OCI-M1 (cell line): ENCODE measurements at places on chromosomes 11 and 22.

DNA sequence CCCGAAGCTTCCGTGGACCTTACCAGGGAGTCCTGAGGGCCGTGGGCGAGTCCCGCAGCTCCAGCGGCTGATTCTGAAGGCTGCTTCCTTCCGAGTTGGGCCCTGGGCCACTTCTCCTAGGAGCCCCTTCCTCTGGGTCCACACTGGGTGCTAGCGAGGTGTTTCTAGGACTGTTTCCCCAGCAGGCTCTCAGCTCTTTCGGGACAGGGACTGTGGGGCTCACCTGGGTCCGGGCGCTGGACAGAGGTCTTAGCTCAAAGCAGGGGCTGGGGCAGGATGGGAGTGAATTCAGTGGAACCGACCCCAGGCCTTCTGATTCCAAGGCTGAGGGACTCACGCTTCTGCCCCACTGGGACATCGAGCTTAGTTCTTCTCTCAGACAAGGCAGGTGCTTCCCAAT lies 29.3 kb upstream of the CSNK1E start:
- no peak for DNase-seq

GRCh38 chr11:9947231-9947864 lies 283.5 kb downstream of the SWAP70 start:
- no peak for DNase-seq

GRCh38 chr11:68309621-68310185 lies 2.7 kb upstream of the LRP5 start:
- DNase-seq, result no peak

GRCh38 chr11:120182790-120183491 lies 27.9 kb upstream of the OAF start:
- peak; percentile 70 for DNase-seq

DNA sequence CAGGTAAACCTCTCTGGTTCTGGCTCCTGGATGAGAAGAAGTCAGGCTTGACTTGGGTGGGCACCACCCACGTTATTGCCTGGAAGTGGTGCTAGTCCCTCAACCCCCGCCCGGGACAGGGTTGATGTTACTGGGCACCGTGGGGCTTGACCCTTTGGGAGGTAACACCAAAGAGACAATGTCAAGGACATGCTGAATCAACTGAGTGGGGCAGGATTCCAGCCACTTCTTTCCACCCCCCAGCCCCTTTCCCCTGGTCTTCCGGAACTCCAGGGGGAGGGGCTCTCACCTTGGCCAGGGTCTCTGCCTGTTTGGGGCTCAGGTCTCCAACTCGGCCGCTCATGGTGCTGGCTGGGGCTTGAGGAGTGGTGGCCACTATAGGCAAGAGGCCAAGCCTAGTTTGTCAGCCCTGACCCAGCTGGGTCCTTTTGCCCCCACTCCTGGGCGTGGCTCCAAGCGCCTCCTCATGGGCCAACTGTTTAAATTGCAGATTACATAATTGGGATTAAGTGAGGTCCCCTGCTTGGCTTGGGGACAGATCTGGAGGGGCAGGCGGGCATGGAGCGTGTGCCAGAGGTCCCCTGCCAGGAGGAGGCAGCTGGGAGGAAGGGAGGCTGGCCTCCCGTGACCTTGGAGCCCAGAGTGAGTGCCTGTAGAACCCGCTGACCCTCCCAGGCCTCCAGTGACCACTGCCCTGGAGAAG lies at the start of gene SEC14L3:
Gene SEC14L3, minus strand, starts transcription at position 402 of the 703 bp plus-strand sequence. Its CDS starts 59 bp downstream, at position 343.
- DNase-seq, result no peak

- peak; percentile 93 for DNase-seq
These were observed 19.7 kb upstream of the DNAJB13 start for GRCh38 chr11:73931039-73931645.

DNA sequence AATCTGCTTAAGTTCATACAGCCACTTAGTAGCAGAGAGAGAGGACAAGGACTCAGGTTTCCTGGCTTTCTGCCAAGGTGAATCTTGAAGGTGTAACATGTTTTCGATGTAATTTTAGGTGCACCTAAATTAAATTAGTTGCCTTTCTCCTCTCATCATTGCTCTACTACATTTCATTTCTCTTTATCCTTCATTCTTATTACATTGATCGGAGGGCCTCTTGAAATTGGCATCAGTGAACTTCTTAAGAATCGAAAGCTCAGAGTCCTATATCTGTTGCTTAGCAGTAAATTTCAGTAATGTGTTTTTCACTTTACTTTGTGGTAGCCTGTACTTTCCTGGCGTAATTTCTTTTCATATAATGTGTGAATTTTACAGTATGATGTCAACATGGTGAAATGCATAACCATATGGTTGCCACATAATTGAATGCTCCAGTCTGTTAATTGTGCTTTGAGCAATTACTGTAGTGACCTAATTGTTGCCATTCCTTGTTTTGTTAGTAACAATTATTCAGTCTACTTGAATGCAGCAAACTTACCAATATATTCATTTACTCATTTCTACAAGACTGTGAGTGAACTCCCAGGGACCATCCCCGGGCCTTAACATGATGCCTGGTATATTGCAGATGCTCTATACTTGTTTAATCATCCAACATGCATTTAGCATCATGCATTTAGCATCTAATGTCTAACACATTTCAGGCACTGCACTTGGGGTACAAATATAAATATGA lies 138.1 kb downstream of the MAML2 start:
- DNase-seq, result no peak

GRCh38 chr11:118171269-118172062 lies 5.0 kb downstream of the SCN2B start:
- peak; percentile 86 for DNase-seq

GRCh38 chr22:45645150-45645525 lies 26.5 kb upstream of the ATXN10 start:
- no peak for DNase-seq

GRCh38 chr11:35919244-35919643 lies 24.6 kb upstream of the LDLRAD3 start:
- no peak for DNase-seq

- no peak for DNase-seq
These were observed 63.4 kb downstream of the GALNT18 start for GRCh38 chr11:11558396-11558795.

- no peak for DNase-seq
These were observed 21.5 kb upstream of the CHKA start for GRCh38 chr11:68142441-68143309.

DNA sequence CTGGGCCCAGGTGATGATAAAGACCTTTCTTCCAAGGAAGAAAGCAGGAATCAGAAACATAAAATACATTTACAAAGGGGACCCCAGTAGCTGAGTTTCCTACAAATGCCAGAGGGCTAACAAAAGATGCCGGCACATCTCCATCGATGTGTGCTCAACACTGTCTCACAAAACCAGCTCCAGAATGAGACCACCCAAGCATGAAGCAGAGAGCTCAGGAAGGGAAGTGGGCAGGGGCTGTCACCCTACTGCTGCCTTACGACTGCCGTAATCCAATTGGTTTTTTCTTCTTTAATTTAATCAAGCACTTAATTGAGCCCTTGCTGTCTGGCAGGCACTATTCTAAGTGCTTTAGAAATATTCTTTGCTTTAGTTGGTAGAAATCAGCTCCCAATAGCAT lies 26.1 kb downstream of the SMCO4 start:
- DNase-seq, result no peak

- DNase-seq, result no peak
These were observed 3.7 kb downstream of the INSC start for GRCh38 chr11:15118431-15118830.

- peak; percentile 83 for DNase-seq
These were observed 253.7 kb upstream of the CHORDC1 start for GRCh38 chr11:90476442-90477007.

- DNase-seq, result no peak
These were observed 252.8 kb upstream of the PLET1 start for GRCh38 chr11:112513417-112513816.

- no peak for DNase-seq
These were observed 1349.5 kb downstream of the BRD1 start for GRCh38 chr22:48478124-48478523.

DNA sequence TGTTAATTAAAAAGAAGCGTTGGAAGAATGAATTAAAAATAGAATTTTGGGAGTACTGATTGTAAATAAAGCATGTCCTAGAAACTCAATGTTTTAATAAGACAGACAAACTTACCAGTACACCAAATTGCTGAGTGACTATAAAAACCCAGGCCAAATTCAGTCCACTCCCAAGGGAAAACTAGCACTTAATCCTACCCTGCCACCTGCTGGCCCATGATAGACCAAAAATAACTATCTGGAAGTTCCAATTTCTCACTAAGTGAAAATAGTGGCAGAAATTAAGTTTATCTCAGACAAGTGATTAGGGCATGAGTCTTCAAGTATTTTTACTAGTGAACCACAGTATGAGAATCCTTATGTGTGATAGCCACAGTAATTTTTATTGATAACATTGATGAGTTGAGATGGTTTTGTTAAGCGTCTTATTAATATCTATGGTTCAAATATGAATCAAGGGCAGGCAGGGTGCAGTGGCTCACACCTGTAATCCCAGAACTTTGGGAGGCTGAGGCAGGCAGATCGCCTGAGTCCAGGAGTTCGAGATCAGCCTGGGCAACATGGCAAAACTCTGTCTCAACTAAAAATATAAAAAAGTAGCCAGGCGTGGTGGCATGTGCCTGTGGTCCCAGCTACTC lies 9.8 kb upstream of the DDX10 start:
- DNase-seq, result peak; percentile 82

DNA sequence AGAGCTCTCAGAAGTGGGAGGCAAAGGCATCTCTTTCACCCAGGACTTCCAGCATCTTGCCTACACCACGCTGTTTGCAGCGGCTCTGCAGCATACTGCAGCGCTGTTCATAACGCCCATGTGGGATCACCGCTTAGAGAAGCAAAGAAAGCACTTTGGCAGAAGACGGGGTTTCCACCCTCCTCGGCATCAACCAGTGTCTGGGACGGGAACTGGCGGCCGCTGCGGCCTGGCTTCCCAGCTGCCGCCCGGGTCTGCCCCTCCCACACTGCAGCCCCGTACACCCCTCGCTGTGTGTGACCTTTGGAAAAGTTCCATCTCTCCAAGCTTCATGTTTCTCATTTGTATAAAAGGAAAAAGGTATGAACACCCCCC lies 545 bp upstream of the TIRAP start:
- no peak for DNase-seq

- DNase-seq, result no peak
These were observed 1301.2 kb downstream of the JRKL start for GRCh38 chr11:97691061-97691460.

GRCh38 chr11:41301023-41301422 lies 158.4 kb downstream of the LRRC4C start:
- DNase-seq, result no peak

GRCh38 chr11:34278693-34279297 lies 79.0 kb downstream of the ABTB2 start:
- DNase-seq, result no peak

GRCh38 chr11:45180179-45180847 lies 33.9 kb downstream of the PRDM11 start:
- peak; percentile 36 for DNase-seq

DNA sequence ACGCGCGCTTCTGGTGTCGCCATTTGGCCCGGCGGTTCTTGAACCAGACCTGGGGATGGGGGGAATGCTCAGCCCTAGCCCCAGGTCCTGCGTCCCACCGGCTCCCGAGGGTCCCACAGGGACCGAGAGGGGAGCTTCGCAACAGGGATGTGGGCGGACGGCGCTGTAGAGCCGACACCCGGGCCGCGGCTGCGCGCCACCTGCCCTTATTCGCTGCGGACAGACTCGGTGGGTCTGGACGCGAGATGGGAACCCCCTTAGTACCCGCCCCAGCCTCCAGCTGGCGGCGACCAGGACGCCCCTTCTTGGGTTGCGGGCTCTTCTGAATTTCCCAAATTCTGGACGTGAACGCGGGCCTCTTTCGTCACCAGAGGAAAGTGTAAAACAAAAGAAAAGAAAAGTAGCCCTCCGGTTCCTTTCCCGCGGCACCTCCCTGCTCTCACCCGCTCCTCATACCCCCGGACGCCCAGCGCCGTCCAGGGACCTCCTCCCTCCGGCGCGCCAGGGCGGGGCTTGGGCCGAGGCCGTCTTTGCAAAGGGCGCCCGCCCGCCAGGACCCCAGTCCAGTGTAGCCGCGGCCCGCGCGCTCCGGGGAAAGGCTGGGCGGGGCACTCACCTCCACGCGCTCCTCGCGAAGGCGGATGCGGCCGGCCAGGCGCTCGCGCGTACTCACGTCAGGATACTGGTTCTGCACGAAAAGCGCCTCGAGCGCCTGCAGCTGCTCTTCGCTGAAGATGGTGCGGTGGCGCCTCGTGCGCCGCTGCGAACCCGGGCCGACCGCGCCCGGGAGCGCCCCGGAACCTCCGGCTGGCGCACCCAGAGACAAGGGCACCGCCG lies 827 bp downstream of the GSC2 start:
- DNase-seq, result no peak

GRCh38 chr11:16406226-16406625 lies 49.9 kb upstream of the SOX6 start:
- no peak for DNase-seq

DNA sequence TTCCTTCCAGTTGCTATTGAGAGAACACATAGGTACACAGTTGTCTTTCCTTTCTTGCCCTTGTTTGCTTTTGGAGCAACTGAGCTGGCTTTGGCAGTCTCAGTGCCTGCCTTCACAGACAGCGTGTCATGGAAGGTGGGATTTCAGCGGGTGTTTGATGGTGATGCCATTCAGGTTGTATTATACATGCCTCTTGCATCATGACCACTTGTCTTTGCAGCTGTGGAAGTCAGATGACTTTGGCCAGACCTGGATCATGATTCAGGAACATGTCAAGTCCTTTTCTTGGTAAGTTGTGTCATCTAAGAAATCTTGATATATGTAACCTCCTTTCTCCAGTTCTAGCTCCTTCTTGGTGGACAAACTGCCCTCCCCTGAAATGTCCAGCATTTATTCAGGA lies 37.1 kb upstream of the SORL1-AS1 start:
- no peak for DNase-seq

DNA sequence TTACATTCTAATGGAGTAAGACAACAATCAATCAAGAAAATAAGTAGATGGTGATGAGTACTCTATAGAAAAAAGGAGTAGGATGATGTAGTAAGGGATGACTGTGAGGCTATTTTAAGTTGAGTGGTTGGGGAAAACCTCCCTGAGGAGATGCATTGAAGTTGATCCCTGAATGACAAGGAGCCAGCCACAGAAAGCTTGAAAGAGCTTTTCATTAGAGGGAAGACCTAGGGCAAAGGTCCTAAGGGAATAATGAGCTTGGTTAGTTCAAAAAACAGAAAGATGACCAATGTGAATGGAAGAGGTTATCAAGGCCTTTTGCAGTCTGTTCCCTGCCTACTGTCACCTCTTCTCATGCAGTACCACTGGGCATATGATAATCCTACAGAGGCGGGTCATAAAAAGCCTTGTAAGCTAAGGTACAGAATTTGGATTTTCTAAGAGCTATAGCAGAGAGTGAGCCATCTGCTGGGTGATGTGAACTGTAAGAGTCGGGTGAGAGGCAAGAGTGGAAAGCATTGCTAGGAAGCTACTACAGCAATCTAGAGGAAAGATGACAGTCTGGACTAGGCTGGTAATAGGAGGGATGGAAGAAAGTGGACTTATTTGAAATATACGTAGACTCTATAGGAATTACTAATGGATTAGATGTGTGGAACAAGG lies 3.1 kb downstream of the PPP2R1B start:
- peak; percentile 22 for DNase-seq
